Stimulated activated CD4-positive, alpha-beta T cell treated with anti-CD3 and anti-CD28 coated beads, Interleukin-2, amount 100 ng/mL, for 48 hours (primary cell): ENCODE measurements at places on chromosomes 7 and 10.
A peak's percentile ranks its signal among the peaks of the same experiment; 100 is the strongest.

GRCh38 chr7:148589640-148590039 is 926 bp upstream of the C7orf33 start:
- DNase-seq = no peak

DNA sequence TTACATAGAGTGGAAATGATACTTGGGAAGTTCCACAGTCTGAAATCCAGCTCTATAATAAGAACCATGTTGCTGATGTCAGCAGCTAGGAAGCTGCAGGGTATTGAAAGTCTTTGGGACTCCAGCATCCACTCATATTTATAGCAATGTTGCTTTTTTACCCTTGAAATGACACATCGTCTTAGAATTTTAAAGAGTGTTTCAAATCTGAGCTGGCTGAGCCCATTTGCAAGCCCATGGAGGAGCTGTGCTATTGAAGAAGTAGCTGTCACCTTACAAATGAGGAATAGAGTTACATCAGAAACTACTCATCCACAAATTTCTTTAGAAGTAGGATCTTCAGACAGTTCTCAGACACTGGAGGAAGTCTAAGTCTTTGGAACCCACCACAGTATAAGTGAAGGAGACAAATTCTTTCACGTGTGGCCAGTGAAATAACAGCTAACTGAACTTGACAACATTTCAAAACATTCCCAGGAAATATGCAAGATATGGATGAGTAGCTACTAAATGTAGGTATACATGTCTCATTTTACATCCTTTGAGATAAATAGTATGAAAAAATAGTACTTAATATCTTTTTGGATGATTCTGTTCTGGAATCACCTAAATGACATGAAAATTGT is 203.6 kb downstream of the ZNF365 start:
- DNase-seq = no peak

DNA sequence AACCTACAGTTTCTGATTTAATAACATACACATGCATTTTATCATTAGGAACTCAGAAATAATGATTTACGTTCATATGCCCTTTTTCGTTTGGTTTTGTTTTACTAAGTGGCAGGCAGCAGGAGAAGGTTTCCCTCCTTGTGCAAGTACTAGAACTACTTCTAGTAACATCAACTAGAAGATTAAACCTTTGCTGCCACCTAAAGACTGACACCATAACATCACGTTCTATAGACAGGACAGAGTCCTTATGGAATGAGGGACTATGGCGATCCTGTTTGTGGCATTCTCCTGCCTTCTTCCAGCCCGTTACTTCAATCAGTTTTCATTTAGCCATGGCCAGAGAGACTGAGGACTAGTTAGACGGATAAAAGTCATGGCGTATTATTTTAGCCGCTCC is 53.2 kb downstream of the GAD2 start:
- no peak for DNase-seq

- DNase-seq = peak; percentile 2
Observed at GRCh38 chr10:98361131-98362025, 53.6 kb downstream of the PYROXD2 start.

GRCh38 chr7:140060243-140060630 is 2.5 kb downstream of the PARP12 start:
- DNase-seq = no peak

DNA sequence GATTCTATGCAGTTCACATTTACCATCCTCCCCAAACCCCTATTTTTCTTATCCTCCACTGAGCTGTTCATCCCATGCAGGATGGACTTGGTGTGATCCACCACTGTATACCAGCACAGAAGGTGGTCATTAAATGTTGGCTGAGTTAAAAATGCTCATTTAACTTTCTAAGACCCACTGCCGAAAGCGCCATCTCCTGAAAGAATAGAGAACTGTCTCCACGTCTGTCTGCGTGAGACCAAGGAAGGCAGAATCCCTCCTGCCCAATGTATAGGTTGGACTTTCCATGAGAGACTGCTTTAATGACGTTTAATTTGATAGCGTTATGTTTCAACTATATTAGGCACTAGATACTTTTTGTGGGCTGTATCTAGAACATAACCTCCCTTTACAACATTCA is 124.3 kb downstream of the GPAM start:
- no peak for DNase-seq

DNA sequence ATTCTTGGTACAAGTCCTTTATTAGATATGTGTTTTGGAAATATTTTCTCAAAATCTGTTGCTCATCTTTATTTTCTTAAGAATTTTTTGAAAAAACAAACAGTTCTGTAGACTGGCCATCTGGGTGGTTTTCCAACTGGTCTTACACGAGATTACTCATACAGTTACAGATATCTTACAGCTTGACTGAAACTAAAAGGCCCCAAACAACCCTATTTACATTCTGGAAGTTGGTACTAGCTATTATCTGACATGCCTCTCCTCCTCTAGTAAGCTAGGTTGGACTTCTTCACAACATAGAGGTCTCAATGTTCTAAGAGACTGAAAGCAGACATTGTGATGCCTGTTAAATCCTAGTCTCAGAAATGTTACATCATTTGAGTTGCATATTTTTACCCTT is 52.0 kb downstream of the ZNF22 start:
- DNase-seq = no peak

- DNase-seq = no peak
Observed at GRCh38 chr7:7108931-7109330, 73.4 kb upstream of the C1GALT1 start.

DNA sequence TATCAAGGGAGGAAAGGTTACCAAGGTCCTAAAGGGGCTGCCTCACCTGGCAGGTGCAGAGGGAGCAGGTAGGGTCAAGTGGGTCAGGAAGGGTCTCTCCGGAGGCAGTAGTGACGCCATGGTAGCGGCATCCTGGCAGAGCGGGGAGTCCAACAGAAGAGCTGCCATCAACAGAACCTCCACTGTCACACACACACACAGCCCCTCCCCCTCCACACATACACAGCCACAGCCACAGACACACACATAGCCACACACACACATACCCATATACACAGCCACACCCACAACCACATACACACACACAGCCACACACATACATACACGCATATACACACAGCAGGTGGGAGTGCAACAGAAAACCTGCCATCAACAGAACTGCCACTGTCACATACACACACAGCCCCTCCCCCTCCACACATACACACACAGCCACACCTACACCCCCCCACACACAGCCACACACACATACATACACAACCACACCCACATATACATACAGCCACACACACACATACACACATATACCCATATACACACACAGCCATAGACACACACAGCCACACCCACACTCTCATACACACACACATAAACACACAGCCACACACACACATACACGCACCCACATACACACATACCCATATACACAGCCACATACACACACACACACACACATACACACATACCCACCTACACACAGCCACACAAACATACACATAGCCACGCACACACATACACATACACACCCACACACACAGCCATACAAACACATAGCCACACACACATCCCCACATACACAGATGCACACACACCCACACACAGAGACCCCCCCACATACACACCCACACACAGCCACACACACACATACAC is 23.1 kb downstream of the KCP start:
- DNase-seq = no peak

- no peak for DNase-seq
Observed at GRCh38 chr10:33661580-33662336, 327.3 kb upstream of the NRP1 start.

GRCh38 chr10:79193694-79194382 is 125.1 kb downstream of the ZMIZ1 start:
- no peak for DNase-seq

- no peak for DNase-seq
Observed at GRCh38 chr10:63129888-63130287, 3.2 kb upstream of the NRBF2 start.

- no peak for DNase-seq
Observed at GRCh38 chr7:105353752-105354328, 34.9 kb downstream of the SRPK2 start.

GRCh38 chr10:30127120-30127541 is 67.7 kb upstream of the JCAD start:
- no peak for DNase-seq

GRCh38 chr10:86905429-86905828 is 52.0 kb downstream of the MMRN2 start:
- DNase-seq = no peak

GRCh38 chr7:69665369-69665768 is 67.1 kb downstream of the AUTS2 start:
- DNase-seq = no peak

DNA sequence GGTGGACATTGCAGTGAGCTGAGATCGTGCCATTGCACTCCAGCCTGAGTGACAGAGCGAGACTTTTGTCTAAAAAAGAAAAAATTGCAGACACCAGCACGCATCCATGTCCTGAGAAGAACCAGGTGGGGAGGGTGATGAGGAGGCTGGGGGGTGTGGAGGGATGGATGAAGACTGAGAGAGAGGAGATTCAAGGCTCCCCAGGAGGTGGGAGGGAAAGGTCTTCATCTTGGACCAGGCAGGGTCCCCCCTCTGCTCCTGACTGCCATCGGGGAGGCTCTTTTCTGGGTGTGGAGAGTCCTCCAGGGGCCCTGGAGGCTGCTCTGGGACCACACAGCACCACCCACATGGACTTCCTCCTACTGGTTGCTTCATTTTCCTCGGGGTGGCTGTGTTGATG is 1.5 kb downstream of the SCART1 start:
- DNase-seq = no peak

DNA sequence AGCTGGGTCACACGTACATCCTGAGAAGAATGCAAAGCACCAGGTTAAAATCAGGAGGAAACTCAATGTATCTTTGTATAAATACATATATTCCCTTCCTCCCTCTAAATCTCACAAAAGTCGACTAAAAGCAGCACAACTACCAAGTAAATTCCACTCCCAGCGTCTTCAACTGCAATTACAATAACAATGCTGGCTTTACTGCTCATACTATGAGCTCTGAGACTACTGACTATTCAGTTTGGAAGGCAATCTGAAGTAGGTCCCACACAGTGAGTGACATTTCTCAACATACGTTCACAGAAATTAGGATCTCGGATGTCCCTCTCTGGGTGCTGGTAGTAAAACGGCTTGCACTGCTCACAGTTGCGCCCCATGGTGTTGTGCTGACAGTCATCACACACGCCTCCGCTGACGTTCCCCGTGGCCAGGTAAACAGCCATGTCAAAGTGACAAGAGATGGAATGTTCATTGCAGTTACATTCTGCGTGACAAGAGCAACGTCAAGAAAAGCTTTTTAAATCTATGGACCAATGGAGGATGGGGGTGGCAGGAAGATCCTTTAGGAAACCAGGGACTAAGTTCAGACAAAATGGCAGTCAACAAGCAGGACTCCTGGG is 27.5 kb downstream of the LAMB1 start:
- DNase-seq = no peak

GRCh38 chr7:69630292-69630691 is 32.0 kb downstream of the AUTS2 start:
- no peak for DNase-seq

GRCh38 chr10:128080641-128081040 is 45.6 kb downstream of the MKI67 start:
- no peak for DNase-seq

DNA sequence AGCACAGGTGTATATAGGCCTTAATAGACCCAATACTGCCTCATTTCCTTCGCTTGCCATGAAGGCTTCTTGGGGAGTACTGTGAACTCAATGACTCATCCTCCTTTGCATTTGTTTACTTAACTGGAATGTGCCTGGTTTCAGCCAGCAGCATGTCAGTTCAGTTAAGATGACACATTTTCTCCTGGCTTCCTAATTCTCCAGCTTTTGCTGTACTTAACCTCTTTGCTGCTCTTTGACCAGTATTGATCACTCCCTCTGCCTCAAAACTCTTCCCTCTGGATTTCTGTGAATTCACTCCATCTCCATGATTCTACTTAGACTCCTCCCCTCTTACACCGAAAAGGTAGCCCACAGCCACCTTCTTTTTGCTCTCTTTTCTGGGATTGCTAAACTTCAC is 135.7 kb downstream of the MAGI2 start:
- DNase-seq = no peak

- DNase-seq = no peak
Observed at GRCh38 chr10:94042834-94043175, 49.1 kb downstream of the PLCE1 start.

DNA sequence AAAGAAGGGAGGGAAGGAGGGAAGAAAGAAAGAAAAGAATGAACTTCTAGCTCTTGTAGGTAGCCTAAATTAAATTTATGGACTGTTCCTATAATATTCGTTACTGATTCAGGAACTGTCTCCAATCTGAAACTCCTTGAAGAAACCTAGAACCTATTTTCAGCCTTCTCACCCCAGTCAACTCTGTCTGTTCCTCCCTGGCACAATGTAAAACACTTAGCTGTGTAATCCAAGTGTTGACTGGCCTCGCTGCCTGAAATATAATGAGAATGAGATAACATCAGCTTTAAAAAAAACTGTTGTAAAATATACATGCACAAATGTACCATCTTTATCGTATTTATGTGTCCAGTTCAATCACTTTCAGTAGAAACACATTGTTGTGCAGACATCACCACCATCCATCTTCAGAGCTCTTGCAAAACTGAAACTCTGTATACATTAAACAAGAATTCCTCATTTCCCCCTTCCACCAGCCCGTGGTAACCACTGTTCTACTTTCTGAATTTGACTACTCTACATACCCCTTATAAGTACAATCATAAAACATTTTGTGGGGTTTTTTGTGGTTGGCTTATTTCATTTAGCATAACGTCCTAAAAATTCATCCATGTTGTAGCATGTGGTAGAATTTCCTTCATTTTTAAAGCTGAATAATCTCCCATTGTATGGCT is 6.3 kb upstream of the C7orf33 start:
- DNase-seq = no peak
